Left ventricle myocardium inferior (tissue), 1 donor: ENCODE measurements at places on chromosomes 1 and 21. TPM values are rescaled to one million over a fixed set of nuclear protein-coding genes. Genes with fewer than 3 reads are reported as not detected.

- H3K4me3 ChIP-seq, result no peak overlapping the region
- no peak for DNase-seq
- no peak overlapping the region for H3K27ac ChIP-seq
- H3K4me1 ChIP-seq, result peaks cover 36% of the 10 kb centered on the region
These were observed 57.4 kb downstream of the ARID4B start for GRCh38 chr1:235270625-235271024.

DNA sequence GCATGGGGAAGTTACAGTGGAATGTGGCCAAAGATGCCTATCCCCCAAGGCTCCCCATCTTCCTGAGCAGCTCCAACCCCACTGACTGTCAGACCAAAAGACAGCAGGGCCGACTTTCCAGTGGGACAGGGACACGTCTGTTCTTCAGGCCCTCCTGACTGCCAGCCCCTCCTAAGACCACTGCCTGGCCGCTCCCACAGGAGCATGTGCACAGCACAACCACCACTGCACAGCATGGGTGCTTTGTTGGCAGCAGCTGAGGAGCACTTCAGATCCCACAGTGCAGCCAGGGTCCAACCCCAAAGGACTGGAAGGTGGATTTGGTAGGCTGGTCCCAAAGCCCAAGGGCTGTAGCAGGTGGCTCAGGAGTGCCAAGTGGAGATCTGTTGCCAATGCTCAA, 648.3 kb upstream of the BRINP3 start:
- no peaks in the 10 kb centered on the region for H3K36me3 ChIP-seq
- H3K27me3 ChIP-seq, result no peaks in the 10 kb centered on the region
- no peak overlapping the region for H3K27ac ChIP-seq
- H3K4me3 ChIP-seq, result no peak overlapping the region
- no peaks in the 10 kb centered on the region for H3K4me1 ChIP-seq
- no peak for DNase-seq

GRCh38 chr21:16570856-16571255, 841.1 kb downstream of the USP25 start:
- H3K4me1 ChIP-seq, result peaks cover 28% of the 10 kb centered on the region
- no peaks in the 10 kb centered on the region for H3K36me3 ChIP-seq
- no peak for DNase-seq
- H3K27me3 ChIP-seq, result no peaks in the 10 kb centered on the region
- H3K27ac ChIP-seq, result no peak overlapping the region
- H3K4me3 ChIP-seq, result no peak overlapping the region

DNA sequence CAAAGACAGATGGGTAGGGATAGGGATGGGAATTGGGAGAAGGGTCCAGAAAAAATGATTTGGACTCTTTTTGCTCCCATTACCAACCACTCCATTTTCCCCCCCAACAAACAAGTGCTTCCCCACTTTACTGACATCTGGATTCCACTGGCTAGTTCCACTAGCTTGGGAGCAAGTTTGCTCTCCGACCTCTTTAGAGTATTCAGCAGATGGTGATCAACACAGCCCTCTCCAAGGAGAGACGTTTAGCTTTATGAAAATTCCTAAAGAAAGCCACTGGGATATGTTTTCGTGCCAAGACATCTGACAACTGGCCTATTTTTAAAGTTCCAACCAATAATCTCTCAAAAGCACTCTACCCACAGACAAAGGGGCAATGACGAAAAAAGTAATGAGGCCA, 50.3 kb downstream of the ITPKB start:
- no peaks in the 10 kb centered on the region for H3K27me3 ChIP-seq
- no peak overlapping the region for H3K4me3 ChIP-seq
- peak overlapping the region; percentile 73 for H3K27ac ChIP-seq
- no peak for DNase-seq
- H3K4me1 ChIP-seq, result peaks cover 98% of the 10 kb centered on the region

Gene HHAT
- total RNA-seq, result 2.1 TPM
